ENCODE measurements at places on chromosomes 7 and 10. TPM values are rescaled to one million over a fixed set of nuclear protein-coding genes. Genes with fewer than 3 reads are reported as not detected.

DNA sequence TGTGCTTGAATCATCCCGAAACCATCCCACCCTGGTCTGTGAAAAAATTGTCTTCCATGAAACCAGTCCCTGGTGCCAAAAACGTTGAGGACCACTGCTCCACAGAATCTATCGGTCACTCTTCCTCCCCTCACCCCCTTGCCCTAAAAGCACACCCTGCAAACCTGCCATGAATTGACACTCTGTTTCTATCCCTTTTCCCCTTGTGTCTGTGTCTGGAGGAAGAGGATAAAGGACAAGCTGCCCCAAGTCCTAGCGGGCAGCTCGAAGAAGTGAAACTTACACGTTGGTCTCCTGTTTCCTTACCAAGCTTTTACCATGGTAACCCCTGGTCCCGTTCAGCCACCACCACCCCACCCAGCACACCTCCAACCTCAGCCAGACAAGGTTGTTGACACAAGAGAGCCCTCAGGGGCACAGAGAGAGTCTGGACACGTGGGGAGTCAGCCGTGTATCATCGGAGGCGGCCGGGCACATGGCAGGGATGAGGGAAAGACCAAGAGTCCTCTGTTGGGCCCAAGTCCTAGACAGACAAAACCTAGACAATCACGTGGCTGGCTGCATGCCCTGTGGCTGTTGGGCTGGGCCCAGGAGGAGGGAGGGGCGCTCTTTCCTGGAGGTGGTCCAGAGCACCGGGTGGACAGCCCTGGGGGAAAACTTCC is 784 bp upstream of the SERPINE1 start:
- DNase-seq, result peak; percentile 89

The PARD3 gene
- total RNA-seq, result 23.1 TPM

- DNase-seq, result no peak
Observed at GRCh38 chr7:112084520-112084971, 121.7 kb downstream of the DOCK4 start.

DNA sequence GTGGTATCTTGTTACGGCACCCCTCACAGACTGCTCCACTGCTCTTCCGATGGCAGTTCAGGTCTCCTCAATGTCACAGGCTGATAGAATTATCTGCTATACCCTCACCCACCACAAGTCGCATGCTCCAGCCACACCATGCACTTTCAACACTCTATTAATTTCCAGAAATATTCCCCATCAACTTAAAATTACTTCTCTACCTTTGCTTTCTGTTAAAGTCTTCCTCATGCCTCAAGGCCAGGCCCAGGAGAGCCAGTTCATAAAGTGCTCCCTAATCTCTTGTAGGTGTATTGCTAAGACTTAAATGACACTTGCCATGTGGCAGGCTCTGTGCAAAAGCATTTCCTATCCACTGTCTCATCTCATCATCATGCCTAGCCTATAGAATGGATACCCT is 105.9 kb upstream of the ARID5B start:
- no peak for DNase-seq

DNA sequence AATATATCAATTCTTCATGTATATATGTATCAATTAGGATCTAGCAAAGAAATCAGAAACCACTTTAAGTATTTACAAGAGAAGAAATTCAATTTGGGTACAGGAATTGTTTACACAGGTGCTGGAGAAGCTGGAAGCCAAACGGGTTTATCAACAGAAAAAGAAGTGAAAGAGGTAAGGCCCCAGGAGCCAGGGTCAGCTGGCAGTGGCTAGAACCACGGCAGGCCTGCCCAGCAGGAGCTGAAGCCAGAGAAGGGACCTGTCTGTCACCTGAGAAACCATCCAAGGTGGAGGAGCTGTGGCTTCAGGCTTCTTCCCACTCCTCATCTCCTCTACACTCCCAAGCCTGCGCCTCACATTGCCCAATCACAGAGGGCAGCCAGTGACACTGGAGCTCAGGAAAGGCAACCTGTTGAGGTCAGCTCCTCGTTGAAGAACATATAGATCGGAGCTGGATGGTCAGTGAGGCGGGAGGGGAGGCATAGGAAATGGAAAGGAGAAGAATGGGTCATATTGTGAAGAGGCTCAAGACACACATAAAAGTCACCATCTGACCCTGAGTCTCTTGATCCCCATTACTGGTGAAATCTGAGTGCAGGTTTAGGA is 182.6 kb downstream of the REEP3 start:
- DNase-seq, result no peak
